ENCODE measurements at places on chromosomes 5 and 9.

DNA sequence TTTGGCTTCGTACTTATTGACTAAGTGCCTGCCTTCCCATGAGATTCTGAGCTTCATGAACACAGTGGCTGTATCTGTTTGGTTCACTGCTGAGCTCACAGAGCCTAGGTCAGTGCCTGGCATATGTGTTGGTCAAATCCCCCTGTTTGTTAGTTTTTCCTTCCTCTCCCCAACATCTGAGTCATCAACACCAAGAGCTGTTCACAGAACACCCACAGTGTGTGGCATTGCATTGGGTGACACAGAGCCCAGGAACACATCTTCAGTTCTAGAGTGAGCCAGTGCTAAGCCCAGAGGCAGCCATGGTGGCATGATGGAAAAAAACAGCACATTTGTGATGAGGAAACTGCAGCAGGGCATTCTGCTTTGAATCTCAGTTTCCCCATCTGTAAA lies 294.6 kb downstream of the SEC61B start:
- DNase-seq: peak; percentile 90

DNA sequence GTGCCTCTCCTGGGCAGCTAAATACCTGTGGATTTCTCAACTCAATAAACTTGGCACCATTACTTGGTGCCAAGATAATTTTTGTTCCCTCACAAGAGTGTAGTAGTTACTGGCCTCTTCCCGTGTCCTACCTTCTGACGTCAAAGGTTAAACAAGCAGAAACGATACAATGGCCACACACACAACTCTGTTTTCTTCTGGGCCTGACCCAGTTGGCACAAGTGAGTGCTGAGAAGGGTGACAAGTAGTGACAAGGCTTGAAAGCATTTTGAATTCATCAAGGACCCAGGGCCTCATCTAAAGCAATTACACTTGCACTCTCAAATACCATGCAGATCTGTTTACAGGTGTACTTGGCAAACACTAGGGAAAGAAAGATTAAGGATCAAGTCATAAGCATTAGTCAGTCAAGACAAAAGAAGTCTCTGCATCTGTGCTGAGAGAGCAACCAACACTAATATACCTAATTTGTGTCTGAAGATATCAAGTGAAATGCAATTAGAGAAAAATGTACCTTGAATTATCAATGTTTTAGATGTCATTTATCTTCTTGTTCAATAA lies 30.8 kb downstream of the RASEF start:
- DNase-seq: no peak

DNA sequence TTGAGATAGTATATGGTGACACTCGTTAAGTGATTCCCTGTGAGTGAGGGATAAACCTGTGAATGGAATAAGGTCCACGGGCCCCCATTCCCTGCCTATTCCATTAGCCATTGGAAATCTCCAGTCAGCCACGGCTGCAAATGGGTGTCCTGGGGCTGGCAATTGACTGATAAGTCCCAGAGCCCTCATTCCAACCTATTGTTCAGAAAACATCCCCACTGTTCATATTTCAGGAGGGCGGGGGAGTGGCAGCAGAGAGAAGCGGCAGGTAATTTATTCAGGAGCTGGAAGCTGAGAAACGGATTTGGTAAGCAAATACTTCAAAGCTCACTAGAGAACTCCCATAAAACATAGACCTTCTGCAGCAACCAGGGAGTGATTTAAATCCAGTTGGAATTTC lies 42.0 kb downstream of the TMEM174 start:
- no peak for DNase-seq

GRCh38 chr9:38360839-38361472 lies 31.5 kb upstream of the ALDH1B1 start:
- no peak for DNase-seq

DNA sequence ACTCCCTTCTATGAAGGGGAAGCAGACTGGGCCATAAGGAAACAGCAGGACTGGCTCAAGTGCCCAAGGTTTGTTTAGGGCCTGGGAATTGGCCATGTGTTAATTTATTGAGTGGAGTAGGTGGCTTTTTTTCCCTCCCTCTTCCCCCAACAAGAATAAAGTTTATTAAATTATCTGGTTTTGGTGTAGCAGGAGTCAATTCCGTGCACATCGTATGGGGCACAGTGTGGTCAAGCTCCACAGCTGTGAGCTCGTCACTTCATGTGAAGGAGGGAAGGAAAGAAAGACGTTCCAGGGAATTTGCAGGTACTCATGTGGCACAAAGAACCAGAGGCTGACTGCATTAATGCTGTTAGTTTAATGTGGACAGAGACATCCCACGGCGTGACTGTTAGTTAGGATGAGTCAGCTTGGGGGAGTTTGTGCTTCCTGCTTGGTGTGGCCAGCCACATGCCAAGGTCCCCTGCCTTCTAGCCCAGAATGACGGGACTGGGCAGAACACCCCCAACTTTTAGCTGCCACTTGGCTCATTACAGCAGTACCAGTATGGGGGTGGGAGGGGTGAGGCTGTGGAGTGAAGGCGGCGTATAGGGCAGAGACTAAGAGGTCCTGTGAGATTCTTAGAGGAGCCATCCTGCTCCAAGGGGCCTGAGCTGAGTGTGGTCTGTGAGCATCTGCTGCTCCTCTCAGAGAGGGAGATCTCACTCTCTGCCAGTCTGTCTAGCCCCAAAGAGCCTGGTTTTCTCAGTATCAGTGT lies 33.2 kb downstream of the CSF1R start:
- DNase-seq: peak; percentile 94

DNA sequence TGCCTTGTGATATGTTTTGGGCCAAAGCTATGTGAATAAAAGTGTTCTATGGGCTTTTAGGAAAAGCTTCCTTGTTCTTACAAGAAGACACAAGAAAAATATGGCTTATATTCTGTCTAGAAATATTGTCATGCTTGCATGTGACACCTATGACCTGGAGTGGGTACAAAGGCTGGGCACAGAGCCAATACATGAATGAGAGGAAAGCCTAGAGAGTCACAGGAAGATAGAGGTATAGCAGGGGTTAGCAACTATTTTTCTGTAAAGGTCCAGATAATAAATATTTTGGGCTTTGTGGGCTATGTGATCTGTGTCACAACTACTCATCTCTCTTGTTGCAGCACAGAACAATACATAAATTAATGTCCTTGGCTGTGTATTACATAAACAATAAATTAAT lies 196.6 kb upstream of the CD180 start:
- no peak for DNase-seq

GRCh38 chr5:124088289-124089032 lies 576.5 kb downstream of the CSNK1G3 start:
- no peak for DNase-seq

DNA sequence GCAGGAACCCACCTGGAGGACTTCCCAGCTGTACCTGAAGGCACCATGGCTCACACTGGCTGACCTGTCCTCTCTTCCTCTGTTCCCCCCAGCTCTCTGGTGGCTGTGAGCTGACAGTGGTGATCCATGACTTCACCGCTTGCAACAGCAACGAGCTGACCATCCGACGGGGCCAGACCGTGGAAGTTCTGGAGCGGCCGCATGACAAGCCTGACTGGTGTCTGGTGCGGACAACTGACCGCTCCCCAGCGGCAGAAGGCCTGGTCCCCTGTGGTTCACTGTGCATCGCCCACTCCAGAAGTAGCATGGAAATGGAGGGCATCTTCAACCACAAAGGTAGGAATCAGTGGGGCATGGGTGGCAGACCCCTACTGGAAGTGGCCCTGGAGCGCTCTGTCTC lies 161.9 kb upstream of the OTULINL start:
- DNase-seq: no peak

GRCh38 chr5:28516722-28517121 lies 1478.3 kb upstream of the CDH9 start:
- no peak for DNase-seq

GRCh38 chr5:73678322-73678740 lies 52.3 kb downstream of the ARHGEF28 start:
- no peak for DNase-seq

- peak; percentile 59 for DNase-seq
Observed at GRCh38 chr9:98240475-98240874, 15.0 kb downstream of the TBC1D2 start.

DNA sequence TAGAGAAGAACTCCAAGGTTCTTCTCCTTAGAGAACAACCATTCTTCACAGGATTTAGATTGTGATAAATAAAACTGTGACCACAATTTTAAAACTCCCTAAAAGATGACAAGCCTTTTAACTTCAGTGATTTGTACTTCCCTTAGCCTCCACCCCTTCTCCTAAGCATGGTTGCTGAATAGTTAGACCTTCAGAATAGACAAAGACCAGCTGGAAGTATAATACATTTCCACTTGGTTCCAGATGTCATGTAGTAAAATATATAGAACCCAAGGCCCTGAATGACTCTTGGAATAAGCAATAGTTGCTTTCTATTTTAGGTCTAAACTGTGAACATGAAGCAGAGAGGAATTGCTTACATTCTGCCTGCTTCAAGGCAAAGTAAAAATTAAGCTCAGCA lies 208.7 kb downstream of the ARRDC3 start:
- no peak for DNase-seq

DNA sequence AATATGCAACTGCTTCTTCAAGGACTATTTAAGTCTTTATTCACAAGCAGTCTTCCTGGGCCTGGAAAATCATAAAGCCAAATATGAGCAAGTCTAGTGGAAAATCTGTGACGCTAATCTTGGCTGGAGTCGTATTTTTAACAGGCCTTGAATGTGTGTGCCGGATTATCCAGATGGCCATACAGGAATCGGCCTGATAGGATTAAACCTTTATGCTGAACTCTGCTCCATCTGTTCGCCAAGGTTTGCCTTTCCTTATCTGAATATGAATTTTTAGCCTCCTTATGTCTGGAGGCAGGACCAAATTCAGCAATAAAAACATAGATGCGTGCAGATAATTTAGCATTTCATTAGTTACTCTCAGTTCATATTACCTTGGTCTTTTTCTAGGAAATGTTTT lies 294.5 kb downstream of the EBF1 start:
- DNase-seq: no peak

- DNase-seq: peak; percentile 93
Observed at GRCh38 chr9:114385397-114386181, 2.2 kb downstream of the AKNA start.

DNA sequence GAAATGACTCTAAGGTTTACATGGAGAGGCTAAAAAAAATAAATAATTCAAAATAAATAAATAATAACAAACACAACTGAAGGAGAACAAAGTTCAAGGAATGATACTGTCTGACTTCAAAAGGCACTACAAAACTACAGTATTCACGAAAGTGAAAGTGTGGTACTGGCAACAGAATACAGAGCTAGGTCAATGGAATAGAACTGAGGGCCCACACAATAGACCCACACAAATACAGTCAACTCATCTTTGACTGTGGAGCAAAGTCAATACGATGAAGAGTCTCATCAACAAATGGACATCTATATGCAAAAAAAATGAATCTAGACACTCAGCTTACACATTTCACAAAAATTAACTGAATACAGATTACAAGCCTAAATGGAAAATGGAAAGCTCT lies 75.3 kb downstream of the FBXW11 start:
- DNase-seq: no peak

- no peak for DNase-seq
Observed at GRCh38 chr9:12961276-12961809, 186.5 kb downstream of the LURAP1L start.

DNA sequence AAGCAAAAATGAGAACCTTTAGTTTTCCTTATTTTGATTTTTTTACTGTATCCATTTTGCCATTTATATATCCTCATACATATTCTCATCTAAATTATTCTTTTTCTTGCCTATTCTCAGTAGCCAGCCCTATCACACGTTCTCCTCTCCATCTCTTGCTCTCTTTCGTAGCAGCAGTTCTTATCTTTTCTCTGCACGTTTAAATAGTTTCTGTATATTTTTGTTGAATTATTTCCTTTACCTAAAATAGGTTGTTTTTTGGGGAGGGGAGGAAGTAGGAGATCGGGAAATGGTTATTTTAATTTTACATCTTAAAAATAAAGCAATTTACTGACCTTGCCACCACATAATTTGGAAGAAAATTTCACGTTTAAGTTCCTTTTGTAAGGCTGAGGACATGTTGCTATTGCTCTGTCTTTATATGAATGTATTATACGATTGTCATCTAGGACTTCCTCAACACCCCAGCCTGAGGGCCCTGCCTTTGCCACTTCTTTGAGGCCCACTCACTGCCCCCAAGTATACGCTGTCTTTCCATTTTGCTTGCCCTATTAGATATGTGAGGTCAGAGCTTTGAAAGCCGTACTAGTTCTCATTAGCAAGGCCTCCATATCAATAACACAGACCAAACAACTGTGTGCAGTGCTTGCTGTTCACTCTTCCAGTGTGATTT lies 140.3 kb downstream of the GNAQ start:
- DNase-seq: no peak

DNA sequence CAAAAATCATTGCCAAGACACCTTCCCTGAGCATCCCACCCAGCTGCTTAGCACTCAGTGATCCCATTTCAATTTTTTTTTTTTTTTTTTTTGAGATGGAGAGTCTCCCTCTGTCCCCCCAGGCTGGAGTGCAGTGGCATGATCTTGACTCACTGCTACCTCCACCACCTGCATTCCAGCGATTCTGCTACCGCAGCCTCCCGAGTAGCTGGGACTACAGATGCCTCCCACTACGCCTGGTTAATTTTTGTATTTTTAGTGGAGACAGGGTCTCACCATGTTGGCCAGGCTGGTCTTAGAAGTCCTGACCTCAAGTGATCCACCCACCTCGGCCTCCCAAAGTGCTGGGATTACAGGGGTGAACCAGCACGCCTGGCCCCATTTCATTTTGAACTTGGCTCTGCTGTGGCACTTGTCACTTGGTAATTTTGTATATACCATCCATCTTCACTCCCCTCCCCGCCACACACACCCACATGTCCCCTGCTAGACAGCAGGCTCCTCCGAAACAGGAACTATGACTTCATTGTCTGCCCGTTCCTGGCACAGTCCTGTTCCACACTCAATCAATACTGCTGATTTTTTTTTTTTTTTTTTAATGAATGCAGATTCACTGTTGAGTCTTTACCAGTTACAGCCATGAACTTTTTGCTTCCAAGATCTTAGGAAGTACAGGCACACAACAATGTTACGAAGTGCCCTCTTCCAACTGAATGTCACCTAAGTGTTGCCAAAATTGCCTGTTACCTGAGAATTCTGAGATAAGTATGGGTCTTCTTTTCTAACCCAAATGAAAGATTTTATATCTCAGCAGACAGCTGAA lies 17.3 kb upstream of the ZBTB34 start:
- DNase-seq: peak; percentile 78

Measured in suppressor macrophage treated with lipopolysaccharide for 1 hour (primary cell).